ENCODE measurements at places on chromosomes 2 and 18.
A peak's percentile ranks its signal among the peaks of the same experiment; 100 is the strongest.

DNA sequence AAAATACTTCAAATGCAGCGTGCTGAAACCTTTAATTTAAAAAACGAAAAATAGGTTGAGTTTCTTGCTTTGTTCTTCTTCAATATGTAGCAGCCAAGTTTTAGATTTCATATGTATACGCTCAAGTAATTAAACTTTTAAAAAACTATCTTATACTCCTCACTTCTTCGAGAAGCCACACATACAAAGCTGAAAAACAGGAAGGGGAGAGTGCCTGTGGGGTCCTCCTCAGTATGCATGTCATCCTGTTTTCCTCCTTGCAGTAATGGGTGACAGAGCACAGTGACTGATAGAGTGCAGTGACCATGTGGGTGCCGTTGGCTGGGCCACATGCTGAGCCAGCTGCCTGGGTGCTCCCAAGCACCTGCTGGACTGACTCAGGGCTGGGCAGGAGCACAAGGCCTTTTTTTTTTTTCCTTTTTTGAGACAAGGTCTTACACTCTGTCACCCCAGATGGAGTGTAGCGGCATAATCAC, 33.3 kb downstream of the UXS1 start:
- peak; percentile 74 for DNase-seq

DNA sequence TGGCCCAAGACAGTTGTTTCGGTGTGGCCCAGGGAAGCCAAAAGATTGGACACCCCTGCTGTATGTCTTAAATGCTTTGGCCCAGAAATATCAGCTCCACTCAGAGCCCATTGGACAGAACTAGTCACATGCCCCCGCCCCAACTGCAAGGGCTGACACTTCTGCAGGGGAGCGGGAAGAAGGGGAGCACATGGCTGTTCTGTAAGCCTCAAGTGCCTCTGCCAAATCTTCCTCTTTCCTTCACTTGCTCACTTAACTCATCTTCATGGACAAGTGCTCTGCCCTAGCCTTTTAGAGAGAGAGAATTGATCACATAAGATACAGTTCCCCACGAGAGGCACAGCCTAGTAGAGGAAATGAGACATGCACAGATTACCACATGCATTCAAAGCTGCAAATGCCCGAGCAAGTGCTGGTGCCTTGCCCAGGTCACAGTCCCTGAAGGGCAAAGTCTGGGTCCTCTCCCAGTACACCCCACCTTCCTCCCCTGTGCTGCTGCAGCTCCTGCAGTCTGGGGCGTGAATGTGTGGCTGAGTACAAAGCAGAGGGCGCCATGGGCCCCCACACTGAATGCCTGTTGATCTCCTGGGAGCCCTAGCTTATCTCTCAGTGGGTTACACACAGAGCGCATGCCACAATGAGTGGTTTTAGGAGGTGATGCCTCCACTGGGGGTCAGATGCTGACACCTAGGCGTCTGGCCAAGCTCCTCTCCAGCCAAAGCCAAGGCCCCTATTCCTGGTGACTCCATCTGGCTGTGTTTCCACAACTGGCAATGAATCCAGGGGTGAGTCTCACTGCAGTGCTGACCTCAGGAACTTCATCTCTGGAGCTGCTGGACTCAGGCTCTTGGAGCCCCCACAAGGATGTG, 135.3 kb downstream of the CTIF start:
- no peak for DNase-seq

DNA sequence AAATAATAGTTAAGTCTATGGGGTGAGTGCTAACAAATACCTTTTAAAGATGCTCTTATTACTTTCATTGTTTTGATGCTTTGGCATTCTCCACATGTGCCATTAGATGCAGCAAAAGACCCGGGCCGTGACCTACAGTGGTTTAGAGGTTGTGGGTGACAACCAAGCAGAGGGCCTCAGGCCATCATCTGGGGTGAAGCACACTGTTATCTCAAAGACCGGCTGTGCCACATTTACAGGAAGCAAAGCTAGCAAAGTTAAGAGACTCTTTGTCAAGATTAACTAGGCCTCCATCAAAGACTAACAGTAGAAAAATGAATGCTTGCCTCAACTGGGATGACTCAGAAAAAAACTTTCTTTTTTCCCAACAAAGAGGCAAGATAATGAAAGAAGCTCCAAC, 695.3 kb downstream of the SATB2 start:
- no peak for DNase-seq

GRCh38 chr2:189504238-189504637, 63.0 kb downstream of the WDR75 start:
- DNase-seq, result no peak

DNA sequence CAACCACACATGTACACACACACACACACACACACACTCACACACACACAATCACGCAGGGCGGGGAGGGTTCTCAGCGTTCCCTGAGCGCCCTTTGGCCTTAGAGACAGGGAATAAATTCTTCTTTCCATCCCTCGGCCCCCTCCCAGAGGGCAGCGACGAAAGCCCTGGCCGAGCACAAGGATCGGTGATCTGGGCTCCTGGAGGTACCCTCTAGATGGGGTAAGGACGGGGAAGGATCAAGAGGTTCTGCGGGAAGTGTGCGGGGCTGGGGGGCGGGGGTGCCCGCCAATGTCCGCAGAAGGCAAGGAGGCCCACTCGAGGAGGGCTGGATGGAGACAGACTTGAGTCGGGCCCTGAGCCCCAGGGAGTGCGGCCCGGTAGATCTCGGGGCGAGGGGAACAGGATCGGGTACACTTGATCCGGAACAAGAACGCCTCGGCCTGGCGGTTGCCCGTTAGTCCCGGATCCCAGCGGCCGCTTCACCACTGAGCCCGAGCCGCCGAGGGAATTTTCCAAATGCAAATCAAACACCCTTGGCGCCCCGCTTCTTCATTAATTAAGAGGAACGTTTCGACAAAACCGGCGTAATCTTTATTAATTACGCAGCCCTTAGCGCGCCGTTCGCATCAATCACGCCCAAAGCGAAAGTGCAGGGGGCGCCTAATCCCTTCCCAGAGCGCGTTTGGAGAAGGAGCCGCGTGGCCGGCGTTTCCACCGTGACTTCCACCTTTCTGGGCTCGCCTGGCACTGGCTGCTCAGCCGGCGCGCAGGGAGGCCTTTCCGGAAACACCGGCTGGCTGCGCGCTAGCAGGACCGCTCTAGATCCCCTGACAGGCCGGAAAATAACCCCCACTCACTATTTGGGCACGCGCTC, 7.0 kb upstream of the PAX3 start:
- no peak for DNase-seq

DNA sequence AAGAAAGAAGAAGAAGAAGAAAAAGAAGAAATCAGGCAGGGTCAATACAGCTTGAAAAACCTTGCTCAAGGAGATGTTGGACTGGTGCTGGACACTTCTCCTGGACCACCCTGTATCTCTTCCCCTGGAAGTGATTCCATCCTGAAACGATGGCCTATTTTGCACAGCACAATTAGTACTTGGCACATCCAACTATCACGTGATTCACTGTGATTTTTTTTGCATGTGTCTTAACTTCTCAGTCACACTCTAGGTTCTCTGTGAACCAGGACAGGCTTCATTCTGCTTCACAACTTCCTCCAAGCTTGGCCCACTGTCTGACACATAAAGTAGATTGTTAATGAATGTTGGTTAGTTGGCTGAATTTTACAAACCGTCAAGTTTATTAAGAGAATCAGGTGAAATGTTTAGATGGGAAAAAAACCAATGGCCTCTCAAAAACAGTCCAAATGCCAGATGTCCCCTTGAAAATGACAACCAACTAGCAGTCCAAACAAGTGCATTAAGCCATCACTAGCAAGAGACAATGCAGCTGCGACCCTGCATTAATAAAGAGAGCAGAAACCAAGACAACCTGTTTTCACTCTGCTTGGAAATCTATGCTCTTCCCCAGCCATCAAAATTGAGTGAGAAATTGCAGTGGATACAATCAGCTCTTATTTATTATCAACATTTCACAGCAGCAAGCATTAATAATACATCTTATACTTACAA, 300.0 kb upstream of the CHAC2 start:
- no peak for DNase-seq

DNA sequence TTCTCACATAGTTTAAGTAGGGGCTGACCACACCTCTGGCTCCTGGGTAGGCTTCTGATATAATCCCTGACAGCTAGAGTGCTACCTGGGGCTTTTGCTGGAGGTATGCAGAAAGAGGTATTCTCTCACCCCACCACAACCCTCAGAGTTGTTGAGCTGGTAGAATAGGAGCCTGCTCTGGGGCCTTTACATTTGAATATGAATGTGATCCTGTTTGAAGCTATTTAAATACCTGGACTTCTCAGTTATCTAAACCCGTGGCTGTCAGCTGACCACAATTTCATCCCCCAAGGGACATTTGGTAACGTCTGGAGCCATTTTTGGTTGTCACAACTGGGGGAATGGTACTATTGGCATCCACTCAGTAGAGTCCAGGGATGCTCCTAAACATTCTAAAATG, 669.1 kb downstream of the SATB2 start:
- no peak for DNase-seq

- DNase-seq, result no peak
These were observed 209.2 kb upstream of the SMAD2 start for GRCh38 chr18:48139431-48140347.

DNA sequence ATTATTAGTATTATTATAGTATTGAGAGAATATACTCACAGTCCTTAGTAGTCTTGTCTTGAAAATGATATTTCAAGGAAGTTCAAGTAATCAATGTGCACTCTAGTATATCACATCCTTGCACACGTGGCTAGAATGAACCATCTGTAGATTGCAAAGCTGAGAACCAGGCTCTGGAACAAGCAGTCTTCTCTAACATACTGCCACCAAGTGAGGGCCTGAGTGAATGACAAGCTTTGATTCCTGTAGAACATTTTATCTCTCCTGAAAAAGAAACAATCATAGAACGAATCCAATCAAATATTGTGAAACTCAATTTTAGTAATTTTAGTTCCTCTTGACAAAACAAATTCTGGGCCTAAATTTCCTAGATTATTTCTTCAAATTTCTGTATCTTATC, 55.3 kb upstream of the SULT1C3 start:
- DNase-seq, result no peak

GRCh38 chr18:21242141-21242779, at the start of gene GREB1L:
Gene GREB1L, plus strand, starts transcription at chr18:21242232. Its CDS starts 141,287 bp downstream, at chr18:21383519.
- DNase-seq, result peak; percentile 56

GRCh38 chr2:162210385-162210784, 32.9 kb downstream of the FAP start:
- DNase-seq, result no peak

DNA sequence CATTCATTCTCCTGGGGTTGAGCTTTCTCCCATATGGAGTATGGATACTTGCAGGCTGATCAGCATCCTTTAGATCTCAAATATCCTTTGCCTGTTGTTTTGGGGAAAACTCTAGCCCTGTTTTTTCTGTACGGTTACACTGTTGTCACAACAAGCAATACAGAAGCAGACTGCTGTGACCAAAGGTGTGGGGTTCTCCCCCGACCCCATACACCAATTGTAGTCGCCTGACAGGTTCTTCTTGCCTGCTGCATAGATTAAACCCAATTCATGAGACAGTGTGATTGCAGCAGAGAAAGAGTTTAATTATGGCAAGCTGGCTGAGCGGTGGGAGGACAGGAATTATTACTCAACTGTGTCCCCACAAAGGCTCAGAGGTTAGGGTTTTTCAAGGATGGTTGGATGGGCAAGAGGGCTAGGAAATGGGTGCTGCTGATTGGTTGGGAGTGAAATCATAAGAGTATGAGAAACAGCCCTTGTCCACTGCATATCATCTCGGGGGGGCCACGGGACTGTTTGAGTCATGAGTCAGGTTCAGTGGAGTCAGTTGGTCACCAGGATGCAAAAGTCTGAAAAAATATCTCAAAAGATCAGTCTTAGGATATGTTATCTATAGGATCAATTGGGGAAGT, 40.6 kb downstream of the ITGB1BP1 start:
- no peak for DNase-seq

- no peak for DNase-seq
These were observed 90.4 kb downstream of the MTCL1 start for GRCh38 chr18:8795586-8796325.

- no peak for DNase-seq
These were observed 32.7 kb downstream of the COX7A2L start for GRCh38 chr2:42328148-42328833.
